ENCODE measurements at places on chromosomes 12 and 14.

DNA sequence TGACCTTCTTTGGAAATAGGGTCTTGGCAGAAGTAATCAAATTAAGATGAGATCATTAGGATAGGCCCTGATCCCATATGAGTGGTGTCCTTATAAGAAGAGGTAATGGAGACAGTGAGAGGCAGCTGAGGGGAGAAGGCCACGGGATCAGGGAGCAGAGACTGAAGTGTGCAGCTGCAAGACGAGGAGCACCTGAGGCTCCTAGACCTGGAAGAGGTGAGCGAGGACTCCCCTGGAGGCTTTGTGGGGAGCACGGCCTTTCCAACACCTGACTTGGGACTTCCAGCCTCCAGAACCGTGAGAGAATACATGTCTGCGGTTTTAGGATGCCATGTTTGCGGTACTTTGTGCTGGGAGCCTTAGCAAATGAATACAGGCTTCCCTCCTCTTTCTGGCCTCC lies 37.5 kb downstream of the LRTM2 start:
- DNase-seq: no peak

DNA sequence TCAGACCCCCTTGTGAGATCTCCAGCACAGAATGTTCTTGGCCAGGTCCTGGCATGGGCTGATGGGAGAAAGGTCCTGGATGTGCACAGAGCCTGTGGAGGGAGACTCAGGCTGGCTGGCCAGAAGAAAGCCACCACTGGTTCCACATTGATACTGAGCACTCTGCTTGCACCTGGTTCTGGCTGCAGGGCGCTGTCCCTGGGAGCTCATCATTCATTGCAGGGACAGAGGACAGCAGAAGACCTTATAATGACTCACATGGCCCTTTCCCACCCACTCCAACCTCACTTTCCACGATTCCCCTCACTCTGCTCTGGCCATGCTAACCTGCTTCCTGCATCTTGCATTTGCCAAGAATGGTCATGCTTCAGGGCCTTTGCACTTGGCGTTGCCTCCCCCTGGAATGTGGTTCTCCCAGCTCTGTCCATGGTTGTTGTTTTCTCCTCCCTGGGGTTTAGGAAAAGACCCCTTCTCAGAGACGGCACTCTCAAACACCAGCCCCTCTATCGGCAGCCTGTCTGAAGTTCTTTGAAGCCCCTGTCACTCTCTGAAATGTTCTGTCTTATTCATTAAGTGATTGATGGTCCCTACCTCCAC lies 10.3 kb downstream of the KRT7 start:
- DNase-seq: no peak

GRCh38 chr12:52708010-52708409 lies 4.7 kb upstream of the KRT77 start:
- DNase-seq: no peak

DNA sequence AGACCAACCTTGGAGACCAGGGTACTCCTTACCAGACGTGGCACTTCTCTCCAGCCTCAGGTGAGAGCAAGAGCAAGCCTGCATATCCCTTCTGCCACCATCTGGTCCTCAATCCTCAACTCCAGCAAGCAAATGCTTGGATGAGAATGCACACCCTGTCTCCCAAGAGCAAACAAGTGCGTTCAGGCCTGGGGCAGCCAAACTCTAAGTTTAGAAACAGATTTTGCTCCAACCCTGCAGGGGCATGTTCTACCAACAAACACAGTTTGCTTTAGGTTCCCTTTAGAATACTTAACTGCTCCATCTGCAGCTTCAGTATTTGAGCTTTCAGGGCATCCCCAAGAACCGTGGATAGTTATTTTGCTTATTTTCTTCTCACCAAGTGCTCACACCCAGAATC lies 55.9 kb upstream of the FICD start:
- no peak for DNase-seq

- peak; percentile 0 for DNase-seq
Observed at GRCh38 chr14:104143521-104144452, 5.4 kb downstream of the KIF26A start.

DNA sequence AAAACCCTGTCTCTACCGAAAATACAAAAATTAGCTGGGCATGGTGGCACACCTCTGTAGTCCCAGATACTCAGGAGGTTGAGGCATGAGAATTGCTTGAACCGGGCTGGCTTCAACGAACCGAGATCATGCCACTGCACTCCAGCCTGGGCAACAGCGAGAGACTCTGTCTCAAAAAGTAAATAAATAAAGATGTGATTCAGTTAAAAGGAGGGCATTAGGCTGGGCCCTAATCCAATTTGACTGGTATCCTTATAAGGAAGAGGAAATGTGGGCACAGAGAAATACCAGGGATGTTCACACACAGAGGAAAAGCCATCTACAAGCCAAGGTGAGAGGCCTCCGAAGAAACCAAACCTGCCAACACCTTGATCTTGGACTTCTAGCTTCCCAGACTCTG lies 10.1 kb upstream of the DCAF4 start:
- DNase-seq: no peak

- DNase-seq: no peak
Observed at GRCh38 chr14:63701606-63702299, 26.1 kb downstream of the SGPP1 start.

GRCh38 chr12:105744371-105745058 lies 394.2 kb downstream of the NUAK1 start:
- no peak for DNase-seq

- no peak for DNase-seq
Observed at GRCh38 chr14:65106316-65106715, 4.0 kb upstream of the MAX start.

GRCh38 chr12:24363177-24363754 lies 413.8 kb upstream of the SOX5 start:
- no peak for DNase-seq

DNA sequence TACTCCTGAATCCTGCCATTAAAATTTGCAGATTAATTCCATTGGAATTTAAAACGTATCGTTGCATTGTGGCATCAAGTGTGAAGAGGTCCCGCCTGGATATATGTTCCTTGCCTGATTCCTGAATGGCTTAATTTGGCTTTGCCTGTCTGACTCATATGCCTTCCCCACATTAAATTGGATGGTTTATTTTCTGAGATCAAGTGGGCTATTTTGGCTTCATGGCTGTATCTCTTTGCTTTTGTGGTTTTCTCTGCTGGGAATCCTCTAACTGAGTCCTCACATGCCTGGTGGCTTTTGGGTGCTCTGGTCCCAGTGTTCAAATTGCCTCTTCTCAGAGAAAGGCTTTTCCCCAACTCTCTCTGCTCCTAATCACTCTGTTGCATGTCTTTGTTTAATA lies 127.9 kb upstream of the DYRK2 start:
- DNase-seq: no peak

GRCh38 chr12:41333974-41334373 lies 145.9 kb downstream of the PDZRN4 start:
- DNase-seq: no peak

DNA sequence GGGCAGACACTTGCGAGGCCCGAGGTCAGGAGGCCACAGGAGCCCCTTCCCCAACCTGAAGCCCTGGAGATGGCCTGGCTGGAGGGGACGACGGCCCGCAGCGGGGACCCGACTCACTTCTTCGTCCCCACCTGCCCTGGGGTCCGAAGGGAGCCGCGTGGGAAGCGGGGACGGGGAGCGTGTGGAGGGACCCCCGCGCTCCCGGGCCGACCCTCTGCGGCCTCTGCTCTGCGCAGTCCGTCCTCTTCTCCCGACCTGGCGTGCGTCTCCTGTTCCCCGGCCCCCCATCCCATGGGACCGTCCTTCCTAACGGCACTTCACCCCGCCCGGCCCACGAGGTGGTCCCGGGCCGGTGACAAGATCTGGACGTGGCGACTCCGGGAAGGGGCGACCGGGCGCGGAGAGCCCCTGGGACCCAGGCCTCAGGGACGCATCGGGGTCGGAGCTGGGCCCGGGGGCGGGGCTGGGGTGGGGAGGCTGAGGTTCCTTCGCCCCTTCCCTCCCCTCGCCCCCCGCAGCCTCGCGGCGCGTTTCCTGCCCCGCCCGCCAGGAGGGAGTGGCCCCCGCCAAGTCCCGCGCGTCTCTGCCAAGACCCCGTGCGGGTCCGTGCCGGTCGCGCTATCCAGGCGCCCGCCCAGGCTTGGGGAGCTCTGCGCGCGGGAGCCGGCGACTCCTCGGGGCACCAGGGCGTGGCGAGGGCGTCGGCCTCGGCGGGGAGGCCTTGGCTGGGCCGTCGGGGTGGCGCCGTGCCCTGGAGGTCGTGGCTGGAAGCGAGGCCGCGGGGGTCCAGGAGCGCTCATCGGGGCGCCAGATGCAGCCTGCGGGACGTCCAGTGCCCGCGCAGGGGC lies 97.1 kb downstream of the TNFAIP2 start:
- no peak for DNase-seq
